ENCODE measurements at places on chromosomes 16 and 17. TPM values are rescaled to one million over a fixed set of nuclear protein-coding genes. Genes with fewer than 3 reads are reported as not detected.
A peak's percentile ranks its signal among the peaks of the same experiment; 100 is the strongest.

Gene CRHR1
- not detected for total RNA-seq

Gene NDE1
- total RNA-seq, result 35.5 TPM

Gene DPEP1
- 82.2 TPM for total RNA-seq

Gene PRSS8
- total RNA-seq, result 116 TPM

Gene ASPA
- total RNA-seq, result not detected

Gene EPN3
- 25.8 TPM for total RNA-seq

Gene DNAAF8
- 2.5 TPM for total RNA-seq

Gene ABCC3
- 313 TPM for total RNA-seq

Gene NLRC5
- 8.2 TPM for total RNA-seq

Gene KIAA0753
- 8.5 TPM for total RNA-seq

Gene KRT26
- not detected for total RNA-seq

GRCh38 chr17:15263206-15263579, 1.9 kb downstream of the PMP22 start:
- no peak for DNase-seq

- peak; percentile 50 for DNase-seq
These were observed 662 bp downstream of the WIPF2 start for GRCh38 chr17:40219594-40220338.

GRCh38 chr17:79706931-79707850, 23.6 kb upstream of the ENPP7 start:
- DNase-seq, result no peak

- DNase-seq, result no peak
These were observed 16.8 kb downstream of the PIRT start for GRCh38 chr17:10821054-10821453.

DNA sequence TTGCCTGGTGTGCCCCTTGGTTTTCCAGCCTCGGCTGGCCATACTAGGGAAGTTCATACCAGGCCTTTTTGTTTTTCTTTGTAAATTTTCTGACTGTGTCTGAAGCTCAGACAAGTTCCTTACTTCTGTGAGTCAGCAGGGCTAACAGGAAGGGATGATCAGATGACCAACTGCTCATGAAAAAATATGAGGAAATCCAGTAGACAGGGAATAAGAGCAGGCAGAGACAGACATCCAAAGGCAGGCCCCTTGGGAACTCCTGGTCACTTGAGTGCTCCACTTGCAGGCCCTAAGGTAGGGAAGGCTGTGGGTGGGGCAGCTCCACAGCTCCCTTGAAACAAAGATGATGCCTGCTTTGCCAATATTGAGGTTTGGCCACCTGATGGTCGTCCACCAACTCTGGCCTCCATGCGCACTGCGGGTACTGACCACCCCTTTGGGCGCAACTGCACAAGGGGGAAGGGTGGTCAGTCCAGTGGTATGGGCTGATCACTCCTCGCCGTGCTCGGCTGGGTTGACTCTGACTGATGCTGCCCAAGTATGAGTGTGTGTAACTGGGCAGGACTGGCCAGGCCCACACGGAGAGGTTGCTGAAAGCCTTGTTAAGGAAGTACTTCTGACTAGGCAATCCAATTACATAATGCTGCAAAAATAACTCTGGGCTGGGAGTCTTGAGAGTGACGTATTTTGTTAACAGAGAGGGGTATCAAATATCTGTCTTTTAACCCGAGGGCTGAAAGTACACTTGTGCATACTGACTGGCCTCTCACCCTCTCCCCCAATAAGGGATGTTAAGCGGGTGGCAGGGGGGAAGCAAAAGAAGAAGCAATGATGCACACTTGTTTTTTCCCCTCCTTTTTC, 20.8 kb upstream of the ZFHX3 start:
- peak; percentile 5 for DNase-seq

DNA sequence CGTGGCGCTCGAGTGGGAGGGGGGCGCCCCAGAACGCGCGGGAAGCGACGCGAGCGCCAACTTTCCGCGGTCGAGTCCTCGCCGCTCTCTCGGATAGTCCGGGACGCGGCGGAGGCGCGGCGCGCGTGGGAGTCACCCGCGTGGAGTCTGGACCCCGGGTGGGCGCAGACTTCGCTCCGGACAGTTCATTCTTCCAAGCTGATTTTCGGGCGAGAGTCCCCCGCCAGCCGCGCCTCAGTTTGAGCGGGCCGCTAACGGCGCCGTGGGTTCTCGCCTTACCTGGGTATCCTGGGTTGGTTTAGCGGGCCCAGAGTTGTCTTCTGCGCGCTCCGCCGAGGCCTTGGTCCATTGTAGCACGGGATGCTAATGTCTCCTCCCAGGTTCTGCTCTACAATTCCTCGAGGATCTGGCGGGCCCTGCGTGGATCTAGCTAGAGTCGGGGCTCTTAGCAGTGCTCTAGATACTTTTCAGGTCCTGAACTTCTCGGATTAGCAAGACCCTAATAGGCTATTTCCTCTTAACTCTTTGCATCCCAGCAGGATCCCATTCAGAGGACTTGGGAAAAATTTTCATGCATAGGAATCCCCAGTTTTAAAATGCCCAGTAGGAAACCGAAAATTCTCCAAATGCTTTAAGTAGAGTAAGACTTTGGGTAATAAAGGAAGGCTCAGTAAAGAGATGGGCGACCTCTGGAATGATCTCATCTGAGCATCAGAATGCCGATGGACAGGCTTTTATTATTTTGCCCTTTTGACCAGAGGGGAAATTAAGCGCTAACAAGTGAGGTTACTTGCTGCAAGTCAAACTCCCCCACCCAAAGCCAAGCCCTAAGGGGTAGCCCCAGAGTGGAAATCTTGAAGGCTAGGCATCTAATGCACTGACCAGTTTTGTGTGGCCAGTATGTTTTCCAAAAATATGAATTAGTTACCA, 537 bp upstream of the GJC1 start:
- no peak for DNase-seq

- DNase-seq, result no peak
These were observed 30.2 kb upstream of the NAT9 start for GRCh38 chr17:74806334-74806733.

DNA sequence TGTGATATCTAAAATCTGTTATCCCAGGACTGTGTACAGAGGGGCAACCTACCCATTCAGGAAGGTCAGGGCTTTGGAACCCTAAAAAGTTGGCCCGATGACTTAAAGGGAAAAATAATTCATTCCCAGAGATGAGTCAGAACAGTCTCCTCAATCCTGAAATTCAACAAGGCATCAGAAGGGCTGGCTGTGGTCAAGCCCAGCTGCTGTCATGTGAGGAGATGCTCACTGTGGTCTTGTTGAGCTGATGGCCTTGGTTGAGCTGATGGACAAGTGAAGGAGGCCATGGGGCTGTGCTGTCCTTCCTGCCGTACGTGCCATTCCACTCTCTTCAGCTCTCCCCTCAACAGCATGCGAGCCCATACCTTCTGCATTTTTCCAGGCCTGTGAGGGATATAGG, 20.9 kb upstream of the DRG2 start:
- DNase-seq, result no peak

GRCh38 chr17:28537219-28537610, 15.2 kb downstream of the UNC119 start:
- no peak for DNase-seq

DNA sequence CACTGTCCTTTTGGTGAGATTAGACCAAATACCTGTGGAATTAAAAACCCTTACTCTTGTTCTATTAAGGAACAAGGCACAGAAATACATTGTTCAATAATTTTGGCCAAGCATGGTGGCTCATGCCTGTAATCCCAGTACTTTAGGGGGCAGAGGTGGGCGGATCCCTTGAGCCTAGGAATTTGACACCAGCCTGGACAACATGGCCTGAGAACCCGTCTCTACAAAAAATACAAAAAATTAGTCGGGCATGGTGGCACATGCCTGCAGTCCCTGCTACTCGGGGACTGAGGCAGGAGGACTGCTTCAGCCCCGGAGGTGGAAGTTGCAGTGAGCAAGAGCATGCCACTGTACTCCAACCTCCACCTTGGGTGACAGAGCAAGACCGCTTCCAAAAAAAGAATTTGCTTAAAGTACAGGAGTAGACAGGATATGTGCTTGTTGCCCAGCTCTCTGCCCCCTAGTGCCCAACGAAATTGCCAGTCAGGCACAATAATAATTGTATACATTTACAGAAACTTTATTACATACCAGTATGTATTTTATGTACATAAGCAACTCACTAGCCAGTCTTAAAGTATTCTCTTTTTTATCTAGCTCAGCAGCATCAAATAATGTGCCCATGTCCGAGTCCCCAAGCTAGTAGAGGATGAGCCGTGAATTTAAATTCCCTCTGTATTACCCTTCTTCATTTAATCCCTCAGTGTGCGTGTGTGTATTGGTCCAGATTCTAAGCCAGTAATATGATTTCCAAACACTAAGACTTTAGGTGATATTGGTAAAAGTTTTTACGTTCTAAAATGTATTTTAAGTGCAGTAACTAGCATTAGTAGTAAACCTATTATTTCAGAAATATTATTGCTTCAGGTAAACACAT, 1.4 kb downstream of the THUMPD1 start:
- DNase-seq, result peak; percentile 31

- DNase-seq, result no peak
These were observed 17.1 kb upstream of the CCR7 start for GRCh38 chr17:40582328-40582901.

DNA sequence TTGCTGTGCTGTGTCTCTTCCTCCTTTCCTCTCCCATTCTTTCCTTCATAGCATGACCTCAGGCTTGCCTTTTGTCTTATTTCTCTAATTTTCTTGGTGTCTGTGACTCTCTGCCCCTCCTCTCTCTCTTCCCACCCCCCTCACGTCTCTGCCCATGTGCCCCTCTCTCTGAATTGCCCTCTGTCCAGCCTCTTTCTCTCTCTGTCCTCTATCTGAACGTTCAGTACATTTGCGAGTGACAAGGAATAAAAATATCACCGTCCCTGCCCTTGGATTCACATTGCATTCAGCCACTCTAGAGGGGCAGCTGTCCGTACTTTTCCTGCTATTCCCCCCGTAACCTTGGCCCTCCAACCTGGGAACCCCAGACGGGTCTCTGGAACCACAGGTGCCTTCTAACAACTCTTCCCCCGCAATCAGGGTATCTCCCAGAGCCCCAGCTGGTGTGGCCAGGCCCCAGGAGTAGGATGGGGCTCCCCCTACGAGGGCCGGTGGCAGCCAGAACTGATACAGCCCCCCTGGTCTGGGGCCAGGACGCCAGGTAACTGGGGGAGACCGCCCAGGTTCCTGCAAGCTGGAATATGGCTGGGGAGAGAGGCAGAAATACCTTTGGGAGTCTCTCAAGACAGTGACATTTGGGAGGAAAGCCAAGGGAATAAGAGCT, 1.8 kb downstream of the KIF1C start:
- DNase-seq, result no peak

- no peak for DNase-seq
These were observed 93.0 kb upstream of the ZFHX3 start for GRCh38 chr16:73140929-73141328.

- no peak for DNase-seq
These were observed 16.8 kb upstream of the HAS3 start for GRCh38 chr16:69088684-69089083.

DNA sequence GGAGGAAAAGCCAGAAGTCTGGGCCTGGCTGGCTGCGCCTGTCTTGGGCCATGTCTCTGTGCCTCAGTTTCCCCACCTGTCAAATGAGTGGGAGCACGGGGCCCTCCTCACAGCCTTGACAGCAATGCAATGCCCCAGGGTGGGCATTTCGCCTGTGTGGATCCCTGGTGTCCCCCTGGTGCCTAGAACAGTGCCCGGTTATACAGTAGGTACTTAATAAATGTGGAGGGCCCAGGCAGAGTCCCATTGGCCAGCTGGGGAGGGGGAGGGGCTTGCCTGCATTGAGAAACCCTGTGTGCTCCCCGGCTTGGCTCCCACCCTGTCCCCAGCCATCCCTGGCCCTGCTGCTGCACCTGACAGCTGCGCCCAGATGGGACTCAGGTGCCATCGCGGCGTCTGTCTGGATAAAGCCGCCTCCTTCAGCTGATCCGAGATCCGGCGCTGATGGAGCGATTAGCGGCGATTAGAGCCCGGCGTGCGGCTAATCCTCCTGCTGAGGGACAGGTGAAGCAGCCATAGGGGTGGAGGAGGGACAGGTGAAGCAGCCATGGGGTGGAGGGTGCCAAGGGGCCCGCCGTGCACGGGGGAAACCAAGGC, 12.4 kb downstream of the ZFPM1 start:
- no peak for DNase-seq

- peak; percentile 19 for DNase-seq
These were observed 19.0 kb upstream of the LHX1 start for GRCh38 chr17:36918211-36918691.

- DNase-seq, result no peak
These were observed 53.8 kb downstream of the PRMT7 start for GRCh38 chr16:68364561-68364998.

GRCh38 chr17:42667088-42667951, 8.2 kb downstream of the TUBG2 start:
- DNase-seq, result peak; percentile 93

DNA sequence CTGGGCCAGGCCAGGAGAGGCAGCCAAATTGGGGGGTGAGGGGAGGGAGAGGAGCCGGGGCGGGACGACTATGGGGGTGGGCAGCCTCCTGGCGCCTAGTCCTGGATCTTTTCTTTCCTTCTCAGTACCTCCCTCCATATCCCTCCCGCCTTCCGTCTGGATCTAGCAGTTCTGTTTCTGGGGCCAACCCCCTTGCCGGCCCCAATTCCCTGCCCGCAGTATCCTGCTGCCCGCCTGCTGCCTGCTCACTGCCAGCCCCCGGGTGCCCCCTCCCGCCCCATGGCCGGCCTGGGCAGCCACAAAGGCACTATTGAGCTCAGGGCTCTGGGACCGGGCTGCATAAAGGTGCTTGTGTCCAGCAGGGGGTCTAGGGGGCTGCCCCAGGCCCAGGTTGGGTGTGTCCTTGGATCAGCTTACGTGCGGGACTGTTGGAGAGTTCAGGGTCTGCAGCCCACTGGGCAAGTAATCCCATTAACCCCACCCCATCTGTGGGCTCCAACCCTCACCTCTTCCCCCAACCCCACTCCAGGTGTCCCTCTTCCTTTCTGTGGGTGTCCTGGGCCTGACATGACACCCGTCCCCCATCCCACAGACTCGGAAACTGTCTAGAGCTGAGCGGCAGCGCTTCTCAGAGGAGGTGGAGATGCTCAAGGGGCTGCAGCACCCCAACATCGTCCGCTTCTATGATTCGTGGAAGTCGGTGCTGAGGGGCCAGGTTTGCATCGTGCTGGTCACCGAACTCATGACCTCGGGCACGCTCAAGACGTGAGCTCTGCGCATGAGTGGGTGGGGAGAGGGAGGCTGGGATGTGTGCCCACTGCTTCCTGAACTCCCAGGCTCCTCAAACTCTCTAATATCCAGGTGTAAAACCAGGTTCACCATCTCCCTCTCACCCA, 2.0 kb downstream of the WNK4 start:
- DNase-seq, result no peak

- no peak for DNase-seq
These were observed 28.7 kb upstream of the CRISPLD2 start for GRCh38 chr16:84791088-84791487.

GRCh38 chr16:2697401-2697948, 15.2 kb downstream of the KCTD5 start:
- DNase-seq, result no peak

DNA sequence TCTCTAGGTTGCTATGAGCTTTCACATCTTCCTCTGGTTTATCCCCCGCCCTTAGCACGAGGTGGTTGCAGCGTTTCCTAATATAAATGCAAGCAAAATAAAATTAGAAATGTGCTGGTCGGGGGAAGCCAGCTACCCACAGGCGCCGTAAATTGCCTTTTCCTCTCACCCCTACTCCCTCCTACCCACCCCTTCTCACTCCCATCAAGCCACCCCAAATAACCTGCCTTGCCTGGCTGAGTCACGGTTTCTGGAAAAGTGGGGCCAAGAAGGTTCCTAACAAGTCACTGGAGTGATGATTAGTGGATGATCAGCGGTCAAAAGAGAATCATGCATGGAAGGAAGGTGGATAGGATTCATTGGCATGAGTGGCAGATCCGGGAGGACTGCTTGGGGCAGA, 120.9 kb upstream of the RBFOX1 start:
- DNase-seq, result no peak

Measured in HT-29 (cell line).